Large intestine (tissue), 12 donors: ENCODE measurements at places on chromosomes 2 and 18. TPM values are rescaled to one million over a fixed set of nuclear protein-coding genes. Genes with fewer than 3 reads are reported as not detected.

ALPG gene
- polyA plus RNA-seq, result not detected

DNA sequence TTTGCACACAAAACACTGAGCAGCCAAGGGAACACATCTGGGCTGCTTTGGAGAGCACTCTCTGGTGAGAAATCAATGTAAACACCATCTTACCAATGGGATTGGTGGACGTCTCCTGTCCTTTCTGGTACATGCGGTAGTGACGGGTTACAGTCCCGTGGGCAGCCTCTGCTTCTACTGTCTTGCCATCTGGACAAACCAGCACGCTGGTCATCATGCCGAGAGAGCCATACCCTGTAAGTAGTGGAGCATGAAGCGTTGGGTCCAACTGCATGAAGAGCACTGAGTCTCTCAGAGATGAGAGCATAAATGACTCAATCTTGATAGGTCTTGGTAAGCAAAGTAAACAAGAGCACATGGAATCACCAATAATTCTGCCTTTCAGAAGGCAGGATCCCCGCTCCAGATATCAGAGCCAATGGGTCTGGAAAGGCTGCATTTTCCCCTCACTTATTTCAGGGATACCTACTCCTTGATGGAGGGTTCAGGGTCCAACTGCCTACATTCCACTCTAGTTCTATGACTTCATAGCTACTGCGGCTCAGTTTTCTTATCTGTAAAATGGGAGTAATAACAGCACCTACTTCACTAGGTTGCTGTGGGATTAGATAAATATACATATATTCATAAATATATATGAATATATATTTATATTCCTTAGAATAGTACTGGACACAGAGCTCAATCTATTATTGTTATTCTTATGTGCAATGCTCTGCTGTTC is 14.9 kb downstream of the IDH1 start:
- H3K4me3 ChIP-seq, result no peak overlapping the region
- peaks cover 57% of the 10 kb centered on the region for H3K36me3 ChIP-seq
- H3K27me3 ChIP-seq, result no peaks in the 10 kb centered on the region

- H3K27me3 ChIP-seq, result peaks cover 2% of the 10 kb centered on the region
- H3K27ac ChIP-seq, result no peak overlapping the region
- DNase-seq, result peak; percentile 20
Observed at GRCh38 chr18:8469544-8470130, 139.6 kb upstream of the RAB12 start.

DNA sequence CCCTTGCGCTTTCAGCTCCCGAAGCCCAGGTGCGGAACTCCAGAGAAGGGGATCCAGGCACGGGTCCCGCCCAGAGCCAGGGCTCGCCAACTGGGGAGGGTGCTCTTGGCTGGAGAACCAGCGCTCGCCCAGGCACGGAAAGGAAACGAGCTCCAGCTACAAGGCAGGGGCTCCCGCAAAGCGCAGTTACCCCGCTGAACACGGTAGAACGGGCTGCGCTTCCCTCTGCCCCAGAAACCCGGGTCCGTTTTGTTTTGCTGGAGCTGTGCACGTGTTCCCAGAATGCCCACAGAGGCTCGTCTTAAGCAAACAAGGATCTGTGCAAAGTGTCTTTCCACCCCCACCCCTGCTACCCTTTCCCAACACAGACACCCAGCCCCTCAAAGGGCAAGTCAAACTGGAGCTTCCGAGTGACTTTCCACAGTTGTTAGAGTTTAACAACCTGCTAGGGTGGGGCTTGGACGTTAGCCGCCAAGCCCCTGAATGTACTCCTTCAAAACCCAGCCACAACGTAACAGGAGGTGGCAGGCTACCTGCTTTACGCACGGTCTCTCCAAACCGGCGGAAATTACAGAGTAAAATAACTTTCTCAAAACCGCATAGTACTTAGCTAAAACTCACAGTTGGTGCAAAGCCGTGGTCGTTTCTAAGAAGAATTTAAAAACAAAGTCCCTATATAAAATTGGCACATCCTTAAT is 775 bp downstream of the RNF125 start:
- H3K27ac ChIP-seq, result peak overlapping the region; percentile 95
- H3K4me1 ChIP-seq, result peaks cover 22% of the 10 kb centered on the region
- peak overlapping the region; percentile 79 for H3K4me3 ChIP-seq
- DNase-seq, result peak; percentile 52

GRCh38 chr2:47494267-47495130 is 91.5 kb downstream of the MSH2 start:
- no peaks in the 10 kb centered on the region for H3K36me3 ChIP-seq
- no peak overlapping the region for H3K27ac ChIP-seq
- H3K4me3 ChIP-seq, result no peak overlapping the region

DNA sequence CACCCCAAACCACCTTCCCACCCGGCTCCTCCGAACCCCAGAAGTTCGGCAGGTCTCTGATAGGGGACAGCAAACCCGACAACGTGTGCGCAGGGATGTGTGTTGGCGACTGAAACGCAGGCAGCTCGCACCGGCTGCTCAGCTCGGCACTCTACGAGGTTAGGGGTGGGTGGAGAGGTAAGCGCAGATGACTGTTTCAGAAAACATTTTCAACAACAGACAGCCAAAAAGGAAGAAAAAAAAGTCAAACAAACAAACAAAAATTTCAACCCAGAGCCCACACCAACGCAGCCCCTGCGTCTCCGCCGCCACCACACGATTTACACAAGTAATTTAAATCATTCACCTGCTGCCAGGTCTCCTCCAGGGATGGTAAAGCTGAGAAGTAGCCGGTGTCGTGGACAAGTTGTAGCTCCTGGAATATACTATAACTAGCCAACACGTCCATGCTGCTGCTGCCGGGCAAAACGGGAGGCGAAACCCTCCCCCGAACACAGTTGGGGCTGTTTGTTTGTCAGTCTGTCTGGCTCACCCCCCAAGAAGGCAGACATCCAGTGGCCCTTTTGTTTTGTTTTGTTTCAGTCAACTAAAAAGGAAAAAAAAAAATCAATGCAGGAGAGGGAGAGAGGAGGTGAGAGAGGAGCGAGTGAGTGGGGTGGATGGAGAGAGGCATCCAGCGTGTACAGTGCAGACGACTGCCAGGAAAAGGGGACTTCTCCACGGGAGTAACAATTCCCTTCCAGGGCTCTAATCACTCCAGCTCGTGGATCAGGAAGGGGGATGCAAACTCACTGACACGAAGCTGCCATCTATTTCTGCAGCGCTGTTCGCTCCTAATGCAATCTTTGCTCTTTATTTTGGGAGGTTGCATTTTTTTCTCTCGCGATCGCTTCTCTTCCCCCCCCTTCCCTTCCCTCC is at the start of gene KLF7:
Gene KLF7, minus strand, starts transcription at position 828 of the 918 bp plus-strand sequence. Its CDS starts 380 bp downstream, at position 448.
- no peaks in the 10 kb centered on the region for H3K36me3 ChIP-seq
- DNase-seq, result peak; percentile 68
- H3K4me3 ChIP-seq, result peak within 1 kb of the TSS; percentile 73

DNA sequence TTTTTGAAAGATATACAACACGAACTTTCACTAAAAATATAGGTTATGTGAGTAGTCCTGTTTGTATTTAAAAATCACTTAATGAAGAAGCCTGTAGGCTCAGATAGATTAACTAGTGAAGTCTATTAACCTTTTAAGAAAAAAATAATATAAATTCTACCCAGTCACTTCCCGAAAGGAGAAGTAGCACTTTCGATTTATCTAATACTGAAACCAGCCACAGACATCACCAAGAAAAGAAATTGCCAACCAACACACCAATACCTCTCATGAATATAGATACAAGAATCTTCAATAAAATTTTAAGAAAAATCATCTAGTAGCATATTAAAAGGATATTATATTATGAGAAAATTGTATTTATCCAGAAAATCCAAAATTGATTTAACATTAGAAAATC is 160.5 kb downstream of the GALNT13 start:
- DNase-seq, result no peak
- no peaks in the 10 kb centered on the region for H3K36me3 ChIP-seq
- H3K27me3 ChIP-seq, result no peaks in the 10 kb centered on the region
- H3K4me1 ChIP-seq, result no peaks in the 10 kb centered on the region

- H3K4me1 ChIP-seq, result peaks cover 5% of the 10 kb centered on the region
- H3K36me3 ChIP-seq, result no peaks in the 10 kb centered on the region
- no peak overlapping the region for H3K27ac ChIP-seq
Observed at GRCh38 chr18:62457877-62458276, 64.9 kb upstream of the ZCCHC2 start.

TUBA3E gene
- 0.09 TPM for polyA plus RNA-seq

DNA sequence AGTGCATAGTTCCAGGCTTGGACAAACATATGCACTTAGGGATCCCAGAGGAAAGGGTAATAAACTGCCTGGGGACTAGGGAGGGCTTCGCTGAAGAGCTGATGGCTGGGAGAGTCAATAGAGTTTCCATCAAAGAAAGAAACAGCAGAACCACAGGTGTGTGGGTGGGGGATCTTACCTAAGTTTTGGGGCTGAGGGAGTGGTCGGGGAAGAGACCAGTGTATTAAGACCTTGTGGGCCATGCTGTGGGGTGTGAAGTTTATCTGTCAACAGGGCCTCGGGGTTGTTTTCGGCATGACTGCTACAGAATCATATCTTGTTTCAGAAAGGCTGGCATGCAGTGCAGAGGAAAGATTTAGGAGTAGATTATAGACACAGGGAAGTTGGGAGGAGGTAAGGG is 31.2 kb upstream of the GTF2A1L start:
- no peaks in the 10 kb centered on the region for H3K4me1 ChIP-seq
- no peaks in the 10 kb centered on the region for H3K27me3 ChIP-seq
- H3K4me3 ChIP-seq, result no peak overlapping the region
- no peaks in the 10 kb centered on the region for H3K36me3 ChIP-seq
- DNase-seq, result no peak
- H3K27ac ChIP-seq, result no peak overlapping the region

GRCh38 chr18:6270771-6271216 is 143.9 kb downstream of the L3MBTL4 start:
- H3K36me3 ChIP-seq, result no peaks in the 10 kb centered on the region
- DNase-seq, result no peak

GRCh38 chr2:118913131-118913802 is 28.7 kb upstream of the MARCO start:
- H3K27me3 ChIP-seq, result peaks cover 6% of the 10 kb centered on the region
- H3K27ac ChIP-seq, result no peak overlapping the region
- no peak for DNase-seq
- no peak overlapping the region for H3K4me3 ChIP-seq
- H3K36me3 ChIP-seq, result no peaks in the 10 kb centered on the region
